ENCODE measurements at places on chromosomes 16 and 17. TPM values are rescaled to one million over a fixed set of nuclear protein-coding genes. Genes with fewer than 3 reads are reported as not detected.

GRCh38 chr17:27370776-27371175 lies 76.9 kb downstream of the WSB1 start:
- H3K27ac ChIP-seq: no peak overlapping the region
- no peaks in the 10 kb centered on the region for H3K36me3 ChIP-seq
- H3K4me3 ChIP-seq: no peak overlapping the region
- no peaks in the 10 kb centered on the region for H3K27me3 ChIP-seq
- DNase-seq: no peak

GRCh38 chr16:74275711-74276110 lies 20.9 kb upstream of the PSMD7 start:
- no peak overlapping the region for H3K27ac ChIP-seq
- no peak overlapping the region for H3K4me3 ChIP-seq
- H3K27me3 ChIP-seq: peaks cover 3% of the 10 kb centered on the region
- no peaks in the 10 kb centered on the region for H3K36me3 ChIP-seq
- H3K4me1 ChIP-seq: no peaks in the 10 kb centered on the region

GRCh38 chr17:49676276-49676868 lies 1.5 kb downstream of the SPOP start:
- peaks cover 47% of the 10 kb centered on the region for H3K4me1 ChIP-seq
- no peaks in the 10 kb centered on the region for H3K27me3 ChIP-seq
- H3K27ac ChIP-seq: peak overlapping the region; percentile 96
- DNase-seq: no peak
- peak overlapping the region; percentile 87 for H3K4me3 ChIP-seq
- H3K36me3 ChIP-seq: no peaks in the 10 kb centered on the region

GRCh38 chr17:68379177-68379510 lies 78.2 kb downstream of the WIPI1 start:
- H3K27me3 ChIP-seq: no peaks in the 10 kb centered on the region
- no peak overlapping the region for H3K4me3 ChIP-seq
- peaks cover 18% of the 10 kb centered on the region for H3K4me1 ChIP-seq
- no peaks in the 10 kb centered on the region for H3K36me3 ChIP-seq
- no peak for DNase-seq

DNA sequence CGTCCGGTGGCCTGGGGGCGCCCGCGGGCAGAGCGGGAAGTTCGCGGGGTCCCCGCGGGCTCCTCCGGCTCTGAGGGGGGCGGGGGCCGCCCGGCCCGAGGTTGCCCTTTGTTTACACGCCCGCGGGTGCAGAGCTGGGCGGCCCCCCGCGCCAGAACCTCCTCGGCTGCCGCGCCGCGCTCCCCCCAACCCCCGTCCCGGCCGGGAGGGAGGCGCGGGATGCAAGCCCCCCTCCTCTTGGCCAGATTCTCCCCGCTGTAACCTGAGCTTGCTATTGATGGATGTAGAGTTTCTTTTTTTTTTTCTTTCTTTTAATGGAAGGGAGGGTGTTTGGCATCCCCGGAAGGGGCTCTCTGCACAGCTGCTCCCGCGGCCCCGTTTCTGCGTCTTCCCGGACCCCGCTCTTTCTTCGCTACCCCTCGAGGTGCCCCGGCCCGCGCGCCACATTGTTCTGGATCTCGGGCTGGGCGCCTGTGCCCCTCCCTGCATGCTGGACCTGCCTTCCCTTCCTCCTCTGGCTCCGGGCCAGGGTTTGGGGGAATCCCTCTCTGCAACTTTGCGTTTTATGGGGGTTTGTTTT lies 646 bp downstream of the CBX2 start:
- H3K4me3 ChIP-seq: peak overlapping the region; percentile 37
- peaks cover 23% of the 10 kb centered on the region for H3K27me3 ChIP-seq
- peaks cover 16% of the 10 kb centered on the region for H3K4me1 ChIP-seq
- H3K36me3 ChIP-seq: no peaks in the 10 kb centered on the region
- H3K27ac ChIP-seq: no peak overlapping the region

- DNase-seq: no peak
- H3K4me3 ChIP-seq: no peak overlapping the region
- H3K4me1 ChIP-seq: no peaks in the 10 kb centered on the region
- no peaks in the 10 kb centered on the region for H3K36me3 ChIP-seq
Observed at GRCh38 chr17:54891176-54891821, 9.4 kb upstream of the TOM1L1 start.

DNA sequence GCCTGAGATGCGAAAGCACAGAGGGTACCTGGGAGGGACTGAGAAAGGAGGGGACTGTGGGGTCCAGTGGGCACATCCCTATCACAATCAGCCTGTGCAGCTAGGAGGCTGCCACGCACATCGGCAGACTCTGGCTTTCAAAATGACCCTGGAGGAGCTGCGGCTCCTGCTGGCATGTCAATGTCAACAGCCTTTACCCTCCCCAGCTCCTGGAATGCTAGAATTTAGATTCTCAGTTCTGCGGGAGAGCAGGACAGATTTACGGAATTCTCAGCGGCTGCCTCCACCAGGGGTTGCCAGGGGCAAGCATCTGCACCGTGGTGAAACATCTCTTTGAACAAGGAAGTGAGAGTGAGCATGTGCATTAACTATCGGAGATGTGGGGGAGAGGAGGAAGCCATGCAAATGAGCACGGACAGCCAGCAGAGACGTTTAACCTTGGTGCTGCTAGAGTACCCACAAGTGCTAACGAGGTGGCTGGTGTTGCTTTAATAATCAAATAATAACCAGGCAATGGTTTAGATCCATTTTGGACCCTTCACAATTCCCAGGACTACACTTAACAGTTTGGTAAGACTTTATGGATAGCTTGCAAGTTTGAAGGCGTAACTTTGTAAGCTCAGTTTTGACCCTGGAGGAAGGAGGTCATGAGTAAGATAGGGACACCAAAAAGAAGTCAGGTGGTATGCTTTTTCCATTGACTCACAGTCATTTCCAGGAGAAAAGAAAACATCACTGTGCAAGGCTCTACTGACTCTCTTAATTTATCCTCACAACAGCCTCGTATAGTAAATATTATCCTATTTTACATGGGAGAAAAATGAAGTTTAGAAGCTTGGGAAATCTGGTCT lies 54.1 kb downstream of the XYLT1 start:
- peaks cover 20% of the 10 kb centered on the region for H3K4me1 ChIP-seq
- peak overlapping the region; percentile 38 for H3K4me3 ChIP-seq
- H3K36me3 ChIP-seq: no peaks in the 10 kb centered on the region
- H3K27ac ChIP-seq: peak overlapping the region; percentile 12
- DNase-seq: no peak
- H3K27me3 ChIP-seq: no peaks in the 10 kb centered on the region

- H3K27ac ChIP-seq: no peak overlapping the region
- no peaks in the 10 kb centered on the region for H3K27me3 ChIP-seq
- DNase-seq: no peak
- H3K36me3 ChIP-seq: no peaks in the 10 kb centered on the region
- no peaks in the 10 kb centered on the region for H3K4me1 ChIP-seq
Observed at GRCh38 chr17:77300016-77300686, 159.4 kb downstream of the SEC14L1 start.

DNA sequence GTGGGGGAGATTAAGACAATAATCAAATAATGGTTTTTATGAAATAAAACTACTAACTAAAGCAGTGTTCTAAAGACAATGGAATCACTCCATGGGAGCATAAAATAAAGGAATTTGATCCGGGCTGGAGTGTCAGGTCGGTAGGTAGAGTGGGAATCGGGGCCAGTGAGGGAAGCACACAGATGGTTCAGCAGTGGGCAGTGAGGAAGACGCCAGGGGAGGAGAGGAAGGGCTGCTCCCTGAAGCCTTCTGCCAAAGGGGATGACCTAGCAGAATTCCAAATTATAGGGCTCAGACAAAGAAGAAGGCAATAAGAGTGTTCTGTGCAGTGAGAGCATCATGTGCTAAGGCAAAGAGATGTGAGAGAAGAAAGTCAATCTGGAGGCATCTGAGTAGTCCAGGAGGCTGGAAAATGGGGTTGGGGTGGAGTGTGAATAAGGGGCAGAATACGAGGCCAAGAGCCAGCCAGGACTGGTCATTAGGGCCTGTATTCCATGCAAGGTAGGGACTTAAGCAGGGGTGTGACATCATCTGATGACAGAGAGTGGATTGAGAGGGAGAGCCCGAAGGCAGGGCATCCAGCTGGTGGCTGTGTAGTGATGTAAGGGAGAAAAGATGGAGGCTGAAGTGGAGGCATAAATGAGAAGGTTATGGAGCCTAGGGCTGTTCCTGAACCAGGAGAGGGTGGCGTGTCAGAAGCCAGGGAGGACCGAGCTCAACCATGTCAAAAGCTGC lies 137.6 kb downstream of the COPRS start:
- H3K27ac ChIP-seq: no peak overlapping the region
- no peaks in the 10 kb centered on the region for H3K27me3 ChIP-seq
- no peaks in the 10 kb centered on the region for H3K36me3 ChIP-seq

DNA sequence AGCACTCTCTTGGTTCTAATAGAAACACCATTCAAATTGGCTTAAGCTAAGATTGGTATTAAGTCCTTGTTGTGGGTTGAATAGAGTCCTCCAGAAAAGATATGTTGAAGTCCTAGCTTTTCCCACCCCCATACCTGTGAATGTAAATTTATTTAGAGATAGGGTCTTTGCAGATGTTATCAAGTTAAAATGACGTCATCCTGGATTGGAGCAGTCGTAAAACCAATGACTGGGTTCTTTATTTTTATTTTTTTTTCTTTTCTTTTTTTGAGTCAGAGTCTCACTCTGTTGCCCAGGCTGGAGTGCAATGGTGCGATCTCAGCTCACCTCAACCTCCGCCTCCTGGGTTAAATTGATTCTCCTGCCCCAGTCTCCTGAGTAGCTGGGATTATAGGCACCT lies 658.6 kb upstream of the RBFOX1 start:
- no peaks in the 10 kb centered on the region for H3K27me3 ChIP-seq
- H3K27ac ChIP-seq: no peak overlapping the region
- no peak overlapping the region for H3K4me3 ChIP-seq
- H3K4me1 ChIP-seq: no peaks in the 10 kb centered on the region
- DNase-seq: no peak

Gene DNAI2
- total RNA-seq: 0.35 TPM

Gene LRRC37A2
- total RNA-seq: 9.1 TPM

Gene DHRS7C
- not detected for total RNA-seq

Gene KRT33B
- not detected for total RNA-seq

Gene SLC13A5
- not detected for total RNA-seq

Gene KCNJ2
- total RNA-seq: not detected

Gene CLEC19A
- not detected for total RNA-seq

All from CD8-positive, alpha-beta memory T cell (primary cell).